Thoracic aorta (tissue), 2 donors: ENCODE measurements at places on chromosomes 2 and 18.

DNA sequence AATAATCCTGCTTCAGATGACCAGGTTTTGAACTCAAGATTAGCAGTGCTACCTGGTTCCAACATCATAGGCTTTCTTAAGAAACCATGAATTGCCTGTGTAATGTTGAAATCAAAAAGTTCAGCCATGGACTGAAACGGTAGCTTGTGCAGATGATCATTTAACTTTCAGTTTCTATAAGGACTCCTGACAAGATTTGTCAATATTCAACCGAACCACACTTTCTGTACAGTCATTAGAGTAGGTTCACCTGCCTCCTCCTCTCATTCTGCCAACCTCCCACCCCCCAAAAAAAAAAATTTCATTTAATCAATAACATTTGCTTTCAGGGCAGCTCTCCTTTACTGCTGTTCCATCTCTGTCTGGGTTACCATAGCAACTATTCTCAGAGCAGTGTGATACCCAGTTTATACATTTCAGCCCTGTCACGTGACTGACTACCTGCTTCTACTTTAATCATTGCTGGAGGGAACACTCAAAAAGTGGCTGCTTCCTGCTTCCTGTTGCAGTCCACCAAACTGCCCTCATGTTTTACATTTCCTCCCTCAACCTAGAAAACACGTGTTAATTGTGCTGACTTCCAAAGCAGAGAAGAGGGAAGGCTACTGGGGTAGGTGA lies 275.5 kb downstream of the SS18 start:
- no peak for DNase-seq

- DNase-seq, result no peak
Observed at GRCh38 chr2:234940527-234940926, 11.3 kb upstream of the SH3BP4 start.

GRCh38 chr18:65620076-65620696 lies 130.6 kb upstream of the CDH7 start:
- no peak for DNase-seq

GRCh38 chr2:206396211-206396610 lies 47.1 kb upstream of the ADAM23 start:
- no peak for DNase-seq

DNA sequence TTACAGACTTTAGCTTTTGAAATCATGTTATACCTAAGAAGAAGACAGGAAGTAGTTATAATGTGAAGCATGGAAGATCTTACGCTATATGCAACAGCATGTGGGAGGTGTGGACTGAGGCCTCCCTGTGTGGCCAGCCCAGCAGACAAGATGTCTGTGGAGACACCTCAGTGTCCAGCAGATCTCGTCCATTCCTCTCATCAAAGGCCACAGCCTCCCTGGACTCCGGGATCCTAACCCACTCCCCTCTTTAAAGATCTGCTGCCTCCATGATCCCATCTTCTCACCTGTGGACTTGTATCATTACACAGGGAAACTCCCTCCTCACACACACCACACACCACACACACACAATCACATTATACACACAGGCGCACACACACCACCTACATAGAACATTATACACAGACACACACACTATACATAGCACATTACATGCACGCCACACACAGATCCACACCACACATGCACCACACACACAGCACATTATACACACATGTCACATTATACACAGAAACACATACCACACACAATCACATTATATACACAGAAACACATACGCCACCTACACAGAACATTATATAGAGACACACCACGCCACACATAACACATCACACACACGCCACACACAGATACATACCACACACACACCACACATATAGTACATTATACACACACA lies 89.5 kb downstream of the PXDN start:
- DNase-seq, result no peak
